ENCODE measurements at places on chromosomes 2 and 18.

DNA sequence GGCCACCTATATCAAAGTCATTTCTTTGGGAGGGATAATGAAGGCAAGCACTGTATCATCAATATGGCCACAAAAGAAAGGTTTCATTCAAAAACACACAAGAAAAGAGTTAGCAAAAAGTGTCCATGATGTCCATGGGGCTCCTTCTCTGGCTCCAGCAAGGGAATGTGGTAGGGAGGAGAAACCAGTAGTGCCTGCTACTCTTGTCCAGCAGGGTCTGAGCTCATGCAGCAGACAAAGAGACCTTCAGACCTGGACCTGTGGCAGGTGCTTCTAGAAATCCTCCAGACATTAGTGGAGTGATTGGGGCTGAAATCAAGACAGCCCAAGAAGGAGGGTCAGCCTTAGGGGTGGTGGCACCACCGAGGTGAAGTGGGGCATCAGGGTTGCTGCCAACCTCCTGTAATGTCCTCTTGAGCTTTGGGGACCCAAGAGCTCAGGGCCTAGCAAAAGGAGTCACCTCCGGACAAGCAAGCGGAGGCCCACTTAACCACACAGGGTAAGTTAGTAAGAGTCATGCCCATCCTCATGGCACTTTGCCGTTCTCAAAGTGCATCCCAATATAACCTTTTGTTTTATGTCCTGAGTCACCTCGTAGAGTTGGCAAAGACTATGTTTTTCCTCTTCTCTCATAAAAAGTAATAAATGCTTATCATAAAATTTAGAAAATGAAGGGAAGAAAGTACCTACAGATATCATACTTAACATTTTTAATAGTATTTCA, 112.6 kb upstream of the YPEL5 start:
- ATAC-seq: no peak

DNA sequence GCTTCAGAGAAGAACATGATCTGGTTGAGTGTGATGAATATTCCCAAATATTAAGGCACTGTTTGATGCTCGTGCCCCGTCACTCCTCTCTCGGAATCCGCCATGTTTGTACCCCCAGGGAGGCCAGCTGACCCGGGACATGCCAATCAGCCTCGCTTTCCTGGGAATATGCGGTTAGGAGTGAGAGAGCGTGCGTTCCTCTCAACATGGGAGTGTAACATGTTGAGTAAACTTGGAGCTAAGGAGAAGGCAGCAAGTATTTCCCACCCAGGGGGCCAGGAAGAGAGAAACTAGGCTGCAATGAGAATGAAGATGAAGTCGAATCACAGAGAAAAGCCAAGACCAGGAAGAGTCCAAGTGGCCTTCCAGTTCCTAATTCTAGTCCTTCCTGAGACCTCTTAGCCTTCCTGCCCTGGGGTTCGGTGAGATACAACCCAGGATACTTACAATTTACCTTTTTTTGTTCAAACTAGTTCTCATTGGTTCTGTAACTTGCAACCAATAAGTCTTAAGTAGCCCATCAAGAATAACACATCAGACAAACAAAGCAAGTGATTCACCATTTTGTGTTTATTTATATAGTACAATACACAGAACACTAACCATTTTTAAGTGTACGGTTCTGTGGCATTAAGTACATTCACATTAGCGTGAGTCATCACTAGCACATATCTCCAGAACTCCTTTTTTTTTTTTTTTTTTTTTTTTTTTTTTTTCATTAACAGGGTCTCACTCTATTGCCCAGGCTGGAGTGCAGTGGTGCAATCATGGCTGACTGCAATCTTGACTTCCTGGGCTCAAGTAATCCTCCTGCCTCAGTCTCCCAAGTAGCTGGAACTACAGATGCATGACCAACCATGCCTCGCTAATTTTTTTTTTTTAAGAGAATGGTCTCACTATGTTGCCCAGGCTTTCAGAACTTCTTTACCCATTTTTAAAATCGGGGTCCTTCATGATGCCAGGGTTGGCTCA, 36.4 kb upstream of the SLC1A4 start:
- ATAC-seq: no peak

- ATAC-seq: peak; percentile 58
Measured at GRCh38 chr2:16031058-16031847, 90.9 kb downstream of the MYCN start.

DNA sequence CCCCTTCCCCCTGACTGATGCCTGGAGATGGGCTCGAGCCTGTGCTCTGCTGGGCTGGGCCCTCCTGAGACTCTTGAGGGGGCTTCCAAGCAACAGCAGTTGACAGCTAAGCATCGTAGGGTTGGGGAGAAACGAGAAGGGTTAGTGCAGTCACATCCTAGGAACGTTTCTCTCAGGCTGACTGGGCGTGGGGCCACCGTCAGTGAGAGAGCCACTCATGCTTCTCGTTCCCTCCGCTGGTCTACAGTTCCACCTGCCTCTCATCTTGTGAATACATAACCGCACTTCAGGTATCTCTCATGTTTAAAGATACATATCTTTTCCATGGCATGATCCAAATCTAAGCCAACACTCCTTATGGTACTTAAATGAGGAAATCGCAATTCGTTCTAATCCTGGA, 66.4 kb downstream of the TRAPPC12 start:
- no peak for ATAC-seq

DNA sequence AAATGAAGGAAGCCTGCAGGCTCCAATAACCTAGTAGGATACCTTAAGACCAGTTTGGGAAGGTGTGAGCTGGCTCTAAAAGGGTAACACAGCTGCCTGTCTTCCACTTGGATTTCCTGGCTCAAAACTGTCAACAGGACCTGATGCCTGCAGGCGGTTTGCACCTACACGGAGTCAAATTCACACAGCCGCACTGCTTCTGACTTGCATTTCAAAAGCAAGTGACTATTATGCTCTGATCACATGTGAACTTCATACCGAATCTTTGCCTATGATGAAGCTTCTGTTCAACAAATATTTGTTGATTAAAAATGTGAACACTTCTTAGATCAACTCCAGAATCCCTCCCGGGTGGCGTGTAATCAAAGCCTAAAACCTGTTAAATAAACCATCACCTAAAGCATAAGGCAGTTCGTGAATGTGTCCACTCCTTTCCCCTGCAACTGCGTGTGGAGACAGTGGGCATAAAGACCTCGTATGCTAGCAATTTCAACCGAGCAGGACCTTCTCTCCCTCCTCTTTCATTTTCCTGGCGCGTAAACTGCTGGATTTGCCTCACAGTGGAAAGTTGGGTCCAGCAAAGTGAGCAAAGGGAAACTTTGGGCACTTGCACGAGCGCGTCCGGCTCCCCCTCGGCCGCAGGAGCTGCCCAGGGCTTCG, 784 bp downstream of the CRACDL start:
- ATAC-seq: no peak

- no peak for ATAC-seq
Measured at GRCh38 chr2:162164802-162165201, 12.8 kb upstream of the GCG start.

DNA sequence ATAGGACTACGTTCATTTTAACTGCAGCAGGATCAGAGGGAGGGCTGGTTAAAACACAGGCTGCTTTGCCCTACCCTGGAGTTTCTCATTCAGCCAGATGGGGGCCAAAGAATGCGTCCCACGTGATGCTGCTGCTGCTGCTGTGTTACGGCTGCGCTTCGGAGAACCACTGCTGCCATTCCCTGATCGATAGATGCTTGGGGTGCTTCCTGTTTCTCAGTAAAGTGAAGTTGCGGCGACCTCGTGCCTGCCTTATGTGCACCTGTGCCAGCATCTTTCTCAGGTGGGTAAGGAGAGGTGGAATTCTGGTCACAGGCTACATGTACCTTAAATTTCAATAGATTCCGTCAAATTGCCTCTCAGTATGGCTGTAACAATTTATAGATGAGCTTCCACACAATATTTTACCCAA, 24.7 kb upstream of the TOGARAM2 start:
- ATAC-seq: peak; percentile 51

DNA sequence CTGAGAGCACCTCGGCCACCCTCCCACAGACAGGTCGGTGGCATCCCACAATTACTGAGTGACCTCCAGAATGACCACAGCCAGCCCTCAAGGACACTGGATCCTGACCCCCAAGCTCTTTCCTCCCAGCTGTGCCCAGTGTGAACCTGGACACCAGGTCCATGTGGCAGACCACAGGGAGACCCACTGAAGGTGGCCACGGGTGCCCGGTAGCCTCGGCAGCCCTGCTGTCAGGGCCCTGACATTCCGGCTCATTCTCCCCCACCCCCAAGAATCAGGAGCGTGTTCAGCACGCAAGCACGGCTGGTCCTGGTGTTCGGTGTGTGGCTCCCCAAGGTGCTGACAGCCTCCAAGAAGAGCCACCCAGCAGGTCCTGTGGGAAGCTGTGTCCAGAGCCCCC, 32.8 kb downstream of the AQP12A start:
- ATAC-seq: no peak

DNA sequence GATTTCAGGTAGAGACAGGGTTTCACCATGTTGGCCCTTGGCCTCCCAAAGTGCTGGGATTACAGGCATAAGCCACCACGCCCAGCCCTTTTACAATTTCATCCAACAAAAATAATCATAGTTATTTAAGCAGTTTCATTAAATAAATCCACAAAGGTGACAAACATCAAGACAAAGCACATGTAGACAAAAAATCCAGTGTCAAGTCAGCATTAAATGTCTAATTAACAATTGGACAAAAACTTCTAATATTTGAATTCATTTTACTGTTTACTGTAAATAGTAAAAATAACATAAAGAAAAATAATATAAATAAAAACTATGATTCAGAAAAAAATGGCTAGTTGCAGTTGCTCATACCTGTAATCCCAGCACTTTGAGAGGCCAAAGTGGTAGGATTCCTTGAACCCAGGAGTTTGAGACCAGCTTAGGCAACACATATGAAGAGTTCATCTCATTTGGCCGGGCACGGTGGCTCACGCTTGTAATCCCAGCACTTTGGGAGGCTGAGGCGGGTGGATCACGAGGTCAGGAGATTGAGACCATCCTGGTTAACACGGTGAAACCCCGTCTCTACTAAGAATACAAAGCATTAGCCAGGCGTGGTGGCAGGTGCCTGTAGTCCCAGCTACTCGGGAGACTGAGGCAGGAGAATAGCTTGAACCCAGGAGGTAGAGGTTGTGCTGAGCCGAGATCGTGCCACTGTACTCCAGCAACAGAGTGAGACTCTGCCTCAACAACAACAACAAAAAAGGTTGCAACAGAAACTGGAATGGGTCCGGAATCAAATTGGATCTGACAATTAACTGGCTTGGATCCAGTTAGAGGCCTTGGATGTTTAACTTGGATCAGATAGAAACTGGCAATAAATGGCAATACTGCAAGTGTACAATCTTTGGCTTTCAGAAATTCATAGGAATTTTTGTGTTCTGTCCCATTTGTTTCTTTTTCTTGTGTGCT, 56.9 kb upstream of the MAT2A start:
- no peak for ATAC-seq

GRCh38 chr2:233676046-233676445, 4.3 kb downstream of the UGT1A9 start:
- no peak for ATAC-seq

DNA sequence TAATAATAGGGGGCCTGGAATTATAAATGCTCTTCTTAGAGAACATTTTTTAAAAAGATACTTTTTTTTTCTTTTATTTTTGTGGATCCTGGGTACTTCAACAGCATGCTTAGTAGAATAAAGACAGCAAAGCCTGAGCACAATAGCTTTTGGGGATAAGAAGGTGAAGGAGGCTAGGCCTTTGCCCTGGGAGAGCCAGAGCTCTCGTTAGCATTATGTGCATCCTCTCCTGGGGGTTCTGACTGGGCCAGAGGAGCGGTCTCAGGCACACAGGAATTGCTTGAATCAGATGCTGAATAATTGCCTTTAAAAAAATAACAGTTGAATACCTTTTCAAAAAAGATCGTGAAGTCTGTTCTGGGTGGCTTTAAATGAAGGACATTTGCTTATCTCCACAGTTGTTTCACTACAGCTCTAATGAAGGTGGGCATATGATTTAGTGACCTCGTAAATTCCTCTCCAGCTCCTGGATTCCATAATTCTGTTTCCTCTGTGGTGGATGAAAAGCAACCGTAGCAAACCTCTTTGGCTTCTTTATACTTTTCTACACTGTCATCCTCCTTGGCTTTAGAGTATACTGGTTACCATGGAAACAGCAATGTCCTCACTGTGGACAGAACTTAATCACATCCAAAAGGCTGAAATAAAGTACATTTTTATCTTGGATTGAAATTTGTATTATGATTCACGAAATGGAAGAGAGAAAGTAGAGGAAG, 133.8 kb downstream of the MAIP1 start:
- peak; percentile 56 for ATAC-seq

GRCh38 chr18:21083017-21083416, 28.6 kb downstream of the ROCK1 start:
- ATAC-seq: no peak

DNA sequence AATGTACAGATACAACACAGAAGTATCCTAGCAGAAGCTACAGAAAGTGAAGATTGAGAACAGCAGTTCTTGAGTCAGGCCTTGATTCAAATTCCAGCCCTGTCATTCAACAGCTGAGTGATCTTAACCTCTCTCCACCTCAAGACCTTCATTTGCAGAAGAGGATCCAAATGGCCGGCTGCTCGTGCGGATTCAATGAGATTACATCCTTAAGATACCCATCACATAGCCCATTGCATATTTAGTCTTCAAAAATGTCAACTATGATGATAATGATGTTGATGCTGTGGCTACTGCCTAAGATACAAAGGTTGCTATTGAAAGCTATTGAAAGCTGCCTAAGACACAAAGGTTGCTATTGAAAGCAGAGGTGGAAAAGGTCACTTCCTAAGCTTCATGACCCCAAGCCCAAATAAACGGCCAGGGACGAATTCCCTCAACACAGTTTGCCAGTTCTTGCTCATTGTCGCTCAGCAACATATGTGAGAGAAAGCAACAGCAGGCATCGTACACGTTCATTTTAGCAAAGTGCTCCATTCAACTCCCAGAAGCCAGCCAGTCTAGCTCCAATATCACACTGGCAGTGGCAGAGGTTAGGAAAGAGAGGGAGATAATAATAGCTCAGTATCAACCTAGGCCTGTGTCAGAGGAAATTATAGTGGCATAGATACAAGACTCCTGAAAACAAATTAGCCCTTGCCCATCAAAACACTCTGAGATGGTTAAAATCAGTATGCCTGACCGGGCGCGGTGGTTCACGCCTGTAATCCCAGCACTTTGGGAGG, 36.1 kb downstream of the MRPL35 start:
- ATAC-seq: no peak

GRCh38 chr18:70936160-70936559, 647.3 kb downstream of the SOCS6 start:
- ATAC-seq: no peak

Data from motor neuron (in vitro differentiated cells).